ENCODE measurements at places on chromosomes 11 and 22.

DNA sequence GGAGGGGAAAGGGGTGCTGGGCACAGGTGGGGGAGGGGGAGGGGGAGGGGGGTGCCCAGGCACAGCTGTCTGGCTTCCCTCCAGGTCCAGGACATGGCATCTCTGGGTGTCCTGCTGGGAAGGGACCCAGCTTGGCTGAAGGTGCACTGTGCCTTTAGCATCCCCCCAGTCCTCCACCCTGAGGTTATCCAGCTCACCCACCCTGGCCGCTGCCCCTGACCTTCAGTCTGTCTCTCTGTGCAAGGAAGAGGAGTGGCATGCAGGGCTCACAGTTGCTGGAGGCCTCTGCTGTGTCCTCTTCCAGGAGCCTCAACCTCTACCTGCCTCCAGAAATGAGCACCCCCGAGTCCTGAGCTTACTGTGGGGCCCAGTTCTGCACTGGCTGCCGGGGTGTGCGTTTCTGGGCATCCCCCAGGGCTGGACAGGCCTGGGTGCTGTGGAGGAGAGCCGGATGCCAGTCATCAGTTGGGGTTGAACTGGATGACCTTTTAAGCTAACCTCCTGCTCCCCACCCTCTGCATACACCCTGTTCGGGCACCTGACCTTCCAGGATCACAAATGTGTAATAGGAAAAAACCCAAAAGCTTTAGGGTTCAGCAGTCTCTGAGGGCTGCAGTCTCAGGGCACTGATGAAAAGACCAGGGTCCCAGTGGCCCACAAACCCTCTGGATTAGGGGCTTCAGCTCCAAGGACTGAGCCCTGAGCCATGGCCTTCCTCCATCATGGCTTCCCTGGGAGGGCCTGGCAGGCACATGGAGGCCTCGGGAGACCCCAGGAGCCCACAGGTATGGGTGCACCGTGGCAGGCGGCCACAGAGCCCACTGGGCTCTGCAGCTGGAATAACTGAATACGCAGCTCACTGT is 9.6 kb upstream of the CTSD start:
- DNase-seq: no peak

- no peak for DNase-seq
These were observed 133.1 kb upstream of the TBCEL start for GRCh38 chr11:120890609-120891320.

DNA sequence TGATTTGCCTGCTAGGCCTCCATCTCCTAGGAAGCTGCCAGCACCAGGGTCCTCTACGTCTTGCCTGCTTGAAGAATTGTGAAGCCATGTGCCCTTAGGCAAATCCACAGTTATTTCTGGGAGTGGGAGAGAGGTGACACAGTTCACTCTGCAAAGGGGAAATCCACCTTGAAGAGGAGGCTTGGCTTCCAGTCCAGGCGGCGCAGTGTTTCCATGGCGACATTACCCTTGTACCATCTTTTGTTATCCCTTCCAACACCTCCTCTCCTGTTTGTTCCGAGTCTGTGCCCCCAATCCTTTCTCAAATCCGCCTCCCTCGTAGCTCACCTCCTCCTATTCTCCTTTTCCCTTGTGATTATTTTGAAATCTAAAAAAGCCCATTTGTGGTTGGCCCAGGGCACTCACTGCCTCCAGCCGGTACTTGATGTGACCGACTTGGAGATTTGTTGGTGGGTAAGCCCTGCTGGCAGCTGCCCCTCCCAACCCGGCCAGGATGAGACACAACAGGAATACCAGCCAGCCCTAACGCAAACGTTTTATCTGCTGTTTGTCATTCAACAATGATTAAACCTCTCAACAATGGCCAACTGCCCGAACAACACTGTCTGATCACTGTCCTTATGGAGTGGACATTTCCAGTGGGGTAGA is 18.4 kb downstream of the SYT13 start:
- DNase-seq: no peak

DNA sequence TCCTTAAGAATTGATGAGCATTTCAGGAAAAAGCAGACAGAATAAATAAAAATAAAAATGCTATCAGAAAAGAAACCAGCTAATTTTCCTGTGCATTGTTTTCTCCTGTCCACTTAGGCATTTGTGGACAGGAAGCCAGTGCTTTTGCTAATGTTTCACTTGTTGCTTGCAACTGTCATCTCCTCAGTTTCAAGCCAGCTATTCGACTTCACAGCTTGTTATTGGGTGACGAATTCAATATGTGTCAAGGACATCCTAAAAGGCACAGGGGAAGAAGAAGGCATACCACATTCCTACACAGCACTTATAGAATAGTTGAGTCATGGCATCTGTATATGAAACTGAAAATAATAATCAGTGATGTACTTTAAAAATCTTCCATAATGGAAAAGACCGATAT is 530.6 kb upstream of the KIRREL3 start:
- DNase-seq: no peak

- DNase-seq: no peak
These were observed 47.0 kb downstream of the GAB2 start for GRCh38 chr11:78370406-78371172.

- no peak for DNase-seq
These were observed 29.1 kb downstream of the ANO1 start for GRCh38 chr11:70107191-70107590.

DNA sequence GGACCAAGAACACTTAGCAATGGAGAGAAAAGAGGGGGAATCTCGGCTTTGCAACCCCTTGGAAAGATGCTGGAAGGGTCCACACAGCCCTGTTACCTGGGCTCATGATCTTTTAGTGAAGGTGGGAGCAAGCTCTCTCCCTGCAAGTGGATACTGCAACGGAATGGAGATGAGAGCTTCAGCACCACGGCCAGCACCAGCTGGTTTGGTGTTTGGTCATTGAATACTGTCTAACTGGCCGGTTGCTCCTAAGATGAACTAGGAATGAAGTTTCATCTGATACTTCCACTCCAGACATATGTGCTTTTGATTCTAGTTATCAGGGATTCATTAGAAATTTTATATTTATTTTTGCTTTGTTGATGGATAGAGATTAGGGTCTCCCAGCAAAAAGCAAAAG is 16.3 kb downstream of the HTR3A start:
- no peak for DNase-seq

DNA sequence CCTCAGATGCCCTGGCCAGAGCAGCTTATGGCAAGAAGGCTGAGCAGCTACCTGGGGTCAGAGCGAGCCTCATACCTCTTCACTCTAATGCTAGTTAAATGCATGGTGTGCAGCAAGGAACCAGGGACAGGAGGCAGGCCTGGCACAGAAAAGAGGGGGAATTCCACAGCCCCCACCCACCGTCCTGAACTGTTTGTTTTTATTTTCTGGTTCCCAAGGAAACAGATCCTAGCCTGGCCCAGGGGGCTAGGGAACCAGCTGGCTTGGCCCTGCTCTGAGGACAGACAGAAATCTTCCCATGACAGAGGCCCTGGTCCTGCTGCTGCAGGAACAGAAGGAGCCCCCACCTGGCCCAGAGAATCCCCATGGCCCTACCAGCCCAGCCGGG is 40.4 kb downstream of the SLCO2B1 start:
- no peak for DNase-seq

- no peak for DNase-seq
These were observed 983 bp downstream of the EHF start for GRCh38 chr11:34621876-34622275.

DNA sequence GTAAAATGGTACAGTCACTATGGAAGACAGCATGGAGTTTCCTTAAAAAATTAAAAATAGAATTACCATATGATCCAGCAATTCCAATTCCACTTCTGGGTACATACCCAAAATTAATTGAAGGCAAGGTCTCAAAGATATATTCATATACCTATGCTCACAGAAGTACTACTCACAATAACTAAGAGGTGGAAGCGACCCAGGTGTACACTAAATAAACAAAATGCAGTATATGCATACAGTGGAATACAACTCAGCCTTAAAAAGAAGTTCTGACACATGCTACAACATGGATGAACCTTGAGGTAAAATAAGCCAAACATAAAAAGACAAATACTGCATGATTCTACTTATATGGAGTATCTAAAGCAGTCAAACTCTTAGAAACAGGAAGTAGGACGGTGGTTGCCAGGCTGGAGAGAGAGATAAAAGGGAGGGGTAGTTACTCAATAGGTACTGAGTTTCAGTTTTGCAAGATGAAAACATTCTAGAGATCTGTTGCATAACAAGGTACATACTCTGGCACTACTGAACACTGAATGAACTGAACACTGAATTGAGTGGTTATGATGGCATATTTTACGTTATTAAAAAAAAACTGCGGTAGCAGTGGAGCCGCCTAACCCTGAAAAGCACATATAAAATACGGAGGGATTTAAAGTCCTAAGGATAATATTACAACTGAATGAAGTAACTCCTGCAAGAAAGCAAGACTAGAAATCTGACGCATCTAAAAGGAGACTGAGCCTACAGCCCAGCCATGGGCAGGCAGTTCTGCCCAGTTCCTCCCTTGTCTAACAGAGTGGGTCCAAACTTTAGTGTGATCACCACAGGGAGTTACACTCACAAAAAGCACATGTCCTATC is 12.8 kb downstream of the DGCR2 start:
- DNase-seq: no peak

- DNase-seq: peak; percentile 98
These were observed at the start of gene SYVN1 for GRCh38 chr11:65134240-65134951. Gene SYVN1 (minus strand): TSS chr11:65134519. CDS start chr11:65133601, 918 bp downstream.

GRCh38 chr11:26992031-26992541 is 1.8 kb upstream of the FIBIN start:
- no peak for DNase-seq

GRCh38 chr22:24843048-24843447 is 37.0 kb downstream of the SGSM1 start:
- DNase-seq: no peak
